Cortex of kidney (tissue), 1 donor: ENCODE measurements at places on chromosomes 3 and 15.
A peak's percentile ranks its signal among the peaks of the same experiment; 100 is the strongest.

GRCh38 chr15:68431792-68432401, at the start of gene ITGA11:
Gene ITGA11, minus strand, starts transcription at chr15:68432163. Its CDS starts 97 bp downstream, at chr15:68432066.
- no peak for DNase-seq

GRCh38 chr3:58973796-58974195, 76.0 kb downstream of the CFAP20DC start:
- no peak for DNase-seq

DNA sequence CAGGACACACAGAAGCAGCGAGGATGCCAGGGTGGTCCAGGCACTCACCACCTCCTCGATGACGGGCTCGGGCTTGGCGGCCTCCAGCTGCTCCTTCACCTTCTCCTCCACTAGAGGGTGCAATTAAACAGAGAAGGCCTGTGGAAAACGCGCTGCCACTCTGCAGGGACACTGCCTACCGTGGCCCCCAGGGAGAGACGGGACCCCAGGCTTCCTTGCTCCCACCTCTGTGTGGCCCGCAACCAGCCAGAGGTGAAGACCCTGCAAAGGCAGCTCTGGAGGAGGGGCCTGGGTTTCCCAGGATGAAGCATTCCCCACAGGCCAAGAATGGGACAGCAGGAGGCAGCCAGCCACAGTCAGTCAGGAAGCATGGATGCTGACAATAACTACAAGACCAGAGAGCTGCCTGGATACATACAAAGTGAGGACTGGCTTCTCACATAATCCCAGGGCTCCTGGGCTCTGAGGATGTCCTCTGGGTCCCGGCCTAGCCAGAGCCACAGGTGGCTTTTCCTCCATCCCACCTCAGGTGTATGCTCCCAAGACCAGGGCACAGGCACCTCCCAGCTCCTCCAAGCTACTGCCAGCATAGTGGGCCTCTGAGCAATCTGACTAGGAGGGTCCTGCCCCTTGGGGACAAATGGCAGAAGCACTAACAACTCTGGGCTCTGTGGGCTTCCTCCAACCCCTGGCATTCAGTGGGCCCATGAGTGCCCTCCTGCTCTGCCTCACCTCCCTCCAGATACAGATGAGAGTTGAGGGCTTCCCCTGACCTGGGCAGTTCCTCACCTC, 46.2 kb downstream of the PTH1R start:
- DNase-seq: no peak

DNA sequence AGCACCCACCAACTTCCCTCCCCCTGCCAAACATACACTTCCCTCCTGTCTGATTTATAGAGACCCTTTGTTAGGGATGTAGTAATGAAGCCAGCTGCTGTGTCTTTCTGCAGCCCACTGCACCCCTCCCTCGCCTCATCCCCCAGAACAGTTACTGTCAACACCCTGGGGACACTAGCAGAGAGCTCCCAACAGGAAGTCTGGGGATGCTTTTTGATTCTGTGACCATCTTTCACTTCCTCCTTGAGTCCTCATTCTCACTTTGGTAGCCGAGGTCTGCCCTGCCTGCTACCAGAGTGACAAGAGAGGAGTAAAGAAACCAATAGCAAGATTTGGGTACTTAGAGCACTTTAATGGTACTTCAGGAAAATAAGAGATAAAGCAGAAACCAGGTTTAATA, 201.6 kb downstream of the SATB1 start:
- DNase-seq: no peak

- peak; percentile 68 for DNase-seq
Measured at GRCh38 chr3:23945913-23946687, 1.0 kb downstream of the NR1D2 start.

GRCh38 chr3:107067421-107067820, 309.8 kb upstream of the CCDC54 start:
- no peak for DNase-seq

- no peak for DNase-seq
Measured at GRCh38 chr15:101086394-101087171, 165.3 kb downstream of the CHSY1 start.

GRCh38 chr15:76871930-76872329, 33.2 kb downstream of the SCAPER start:
- DNase-seq: no peak

DNA sequence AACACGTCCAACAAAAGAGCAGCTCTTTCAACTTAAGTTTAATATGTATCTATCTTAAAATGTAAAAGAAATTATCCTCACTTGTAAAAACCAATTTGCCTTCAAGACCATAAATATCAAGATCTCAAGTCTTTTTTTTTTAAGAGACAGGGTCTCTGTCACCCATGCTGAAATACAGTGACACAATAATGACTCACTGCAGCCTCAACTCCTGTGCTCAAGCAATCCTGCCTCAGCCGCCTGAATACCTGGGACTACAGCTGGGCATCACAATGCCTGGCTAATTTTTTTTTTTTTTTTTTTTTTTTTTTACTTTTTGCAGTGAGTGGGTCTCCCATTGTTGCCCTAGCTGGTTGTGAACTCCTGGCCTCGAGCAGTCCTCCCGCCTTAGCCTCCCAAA, 26.0 kb downstream of the ACAP2 start:
- no peak for DNase-seq

DNA sequence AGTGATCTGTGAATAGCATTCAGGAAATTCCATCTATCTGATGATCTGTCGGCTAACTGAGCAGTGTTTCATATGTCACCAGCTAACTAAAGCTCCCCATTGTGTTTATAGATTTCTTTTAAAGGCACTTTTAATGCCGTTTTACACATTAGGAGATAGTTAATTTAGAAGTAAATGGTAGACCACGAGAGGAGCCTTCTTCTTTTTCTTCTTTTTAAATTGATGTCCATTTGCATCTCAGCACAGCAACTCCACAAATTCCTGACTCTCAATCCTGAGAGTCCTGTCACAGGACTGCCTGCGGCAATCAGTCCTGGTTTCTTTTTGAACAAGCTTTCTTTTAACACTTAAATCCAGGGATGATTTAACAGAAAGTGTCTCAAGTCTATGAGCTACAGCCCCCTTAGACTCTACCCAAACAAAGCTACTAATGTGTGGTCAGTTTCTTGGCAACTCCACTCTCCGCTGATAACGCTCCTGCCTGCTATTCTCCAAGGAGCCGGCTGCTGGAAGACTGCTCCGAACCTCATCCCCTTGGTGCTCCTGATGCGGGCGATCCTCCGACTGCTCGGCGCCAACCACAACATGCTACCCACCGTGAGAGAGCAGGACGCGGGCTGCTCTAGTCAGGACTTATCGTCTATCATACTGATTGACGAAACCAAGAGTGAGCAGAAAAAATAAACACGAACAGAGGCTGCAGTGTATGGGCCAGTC, 421.4 kb downstream of the MECOM start:
- no peak for DNase-seq

DNA sequence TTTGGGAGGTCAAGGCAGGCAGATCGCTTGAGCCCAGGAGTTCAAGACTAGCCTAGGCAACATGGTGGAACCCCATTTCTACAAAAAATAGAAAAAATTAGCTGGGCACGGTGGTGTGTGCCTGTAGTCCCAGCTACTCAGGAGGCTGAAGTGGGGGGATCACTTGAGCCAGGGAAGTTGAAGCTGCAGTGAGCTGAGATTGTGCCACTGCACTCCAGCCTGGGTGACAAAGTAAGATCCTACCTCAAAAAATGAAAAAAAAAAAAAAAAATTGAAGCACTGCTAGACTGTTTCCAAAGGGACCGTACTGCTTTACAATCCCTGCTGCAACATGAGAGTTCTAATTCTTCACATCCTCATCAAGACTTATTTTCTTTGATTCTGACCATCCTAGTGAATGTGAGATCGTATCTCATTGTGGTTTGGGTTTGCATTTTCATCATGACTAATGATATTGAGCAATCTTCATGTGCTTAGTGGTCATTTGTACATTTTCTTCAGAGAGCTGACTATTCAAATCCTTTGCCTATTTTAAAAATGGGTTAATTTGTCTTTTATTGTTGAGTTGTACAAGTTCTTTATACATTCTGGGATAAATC, 10.8 kb downstream of the CMTM8 start:
- DNase-seq: no peak

DNA sequence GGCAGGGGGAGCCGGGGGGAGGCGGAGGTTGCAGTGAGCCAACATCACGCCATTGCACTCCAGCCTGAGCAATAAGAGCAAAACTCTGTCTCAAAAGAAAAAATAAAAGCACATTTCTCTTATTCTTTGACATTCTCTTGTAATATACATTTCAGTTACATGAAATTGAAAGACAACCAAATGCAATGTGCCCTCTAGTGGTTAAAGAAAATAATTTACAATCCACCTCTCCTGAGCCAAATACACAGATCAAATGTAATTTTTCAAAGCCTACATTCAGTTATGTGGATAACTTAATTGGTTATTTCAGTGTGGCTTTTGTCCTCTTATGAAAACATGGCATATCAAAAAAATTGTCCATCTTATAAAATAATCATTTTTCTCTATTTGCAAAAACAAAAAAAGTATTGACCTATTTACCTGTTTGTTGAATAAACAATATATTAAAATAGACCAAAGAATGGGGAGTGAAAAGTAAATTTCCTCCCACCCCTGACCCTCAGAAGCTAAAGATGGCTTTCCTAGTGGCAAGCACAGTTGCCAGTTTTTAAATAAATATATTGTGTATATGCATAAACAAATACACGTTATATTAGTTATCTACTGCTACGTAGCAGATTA, 14.2 kb upstream of the U2SURP start:
- DNase-seq: no peak

- DNase-seq: no peak
Measured at GRCh38 chr3:25843332-25843731, 53.4 kb downstream of the OXSM start.

DNA sequence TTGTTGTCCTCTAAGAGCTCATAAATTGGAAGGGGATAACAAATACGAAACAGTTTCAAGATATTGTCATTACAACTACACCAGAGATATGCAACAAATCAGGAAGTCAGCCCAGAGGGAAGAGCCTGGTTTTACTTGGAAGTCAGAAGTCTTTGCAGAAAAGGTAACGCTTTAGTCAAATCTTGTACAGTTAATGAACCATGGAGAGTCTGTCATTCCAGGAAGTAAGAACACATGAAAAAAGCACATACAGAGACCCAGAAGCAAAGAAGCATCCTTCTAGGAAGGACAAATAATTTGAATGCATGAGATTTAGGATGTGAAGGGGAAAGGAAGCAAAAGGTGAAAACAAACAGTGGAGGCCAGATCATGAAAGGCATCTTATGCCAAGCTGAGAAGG, 19.6 kb downstream of the DYNC1LI1 start:
- no peak for DNase-seq

- no peak for DNase-seq
Measured at GRCh38 chr3:128278130-128278529, 124.8 kb downstream of the EEFSEC start.

DNA sequence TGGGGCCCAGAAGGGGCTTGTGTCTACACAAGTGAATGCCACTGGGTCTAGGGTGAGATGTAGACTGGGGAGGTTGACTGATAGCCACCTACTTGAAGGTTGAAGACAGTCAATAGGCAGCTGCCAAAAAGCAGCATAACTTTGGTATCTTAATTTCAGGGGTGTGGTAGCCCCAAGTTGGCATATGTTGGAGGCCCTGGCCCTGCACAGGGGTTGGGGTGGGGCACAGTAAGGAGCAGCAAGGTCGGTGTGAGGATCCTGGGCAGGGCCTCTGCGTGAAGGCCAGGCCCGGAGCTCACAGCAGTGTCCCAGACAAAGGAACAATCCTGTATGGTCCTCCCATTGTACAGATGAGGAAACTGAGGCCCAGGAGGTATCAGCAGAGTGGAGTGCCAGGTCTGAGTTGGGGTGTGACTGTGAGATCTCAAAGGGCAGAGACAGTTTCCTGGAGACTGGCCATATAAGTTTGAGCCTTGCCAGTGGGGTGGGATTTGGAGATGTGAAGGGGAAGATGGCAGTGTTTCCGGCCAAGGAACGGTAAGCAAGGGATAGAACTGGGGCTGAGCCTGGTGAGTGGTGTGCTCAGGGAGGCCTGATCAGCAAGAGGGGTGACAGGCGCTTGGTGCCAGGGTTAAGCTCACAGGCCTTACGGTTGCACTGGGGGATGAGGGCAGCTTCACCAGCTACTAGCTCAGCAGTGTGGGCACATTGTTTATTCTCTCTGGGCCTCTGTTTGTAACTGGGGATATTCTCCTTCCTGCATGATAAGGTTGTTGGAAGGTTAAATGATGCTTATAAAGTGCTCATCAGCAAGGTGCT, 1.7 kb downstream of the KLHL40 start:
- DNase-seq: no peak

DNA sequence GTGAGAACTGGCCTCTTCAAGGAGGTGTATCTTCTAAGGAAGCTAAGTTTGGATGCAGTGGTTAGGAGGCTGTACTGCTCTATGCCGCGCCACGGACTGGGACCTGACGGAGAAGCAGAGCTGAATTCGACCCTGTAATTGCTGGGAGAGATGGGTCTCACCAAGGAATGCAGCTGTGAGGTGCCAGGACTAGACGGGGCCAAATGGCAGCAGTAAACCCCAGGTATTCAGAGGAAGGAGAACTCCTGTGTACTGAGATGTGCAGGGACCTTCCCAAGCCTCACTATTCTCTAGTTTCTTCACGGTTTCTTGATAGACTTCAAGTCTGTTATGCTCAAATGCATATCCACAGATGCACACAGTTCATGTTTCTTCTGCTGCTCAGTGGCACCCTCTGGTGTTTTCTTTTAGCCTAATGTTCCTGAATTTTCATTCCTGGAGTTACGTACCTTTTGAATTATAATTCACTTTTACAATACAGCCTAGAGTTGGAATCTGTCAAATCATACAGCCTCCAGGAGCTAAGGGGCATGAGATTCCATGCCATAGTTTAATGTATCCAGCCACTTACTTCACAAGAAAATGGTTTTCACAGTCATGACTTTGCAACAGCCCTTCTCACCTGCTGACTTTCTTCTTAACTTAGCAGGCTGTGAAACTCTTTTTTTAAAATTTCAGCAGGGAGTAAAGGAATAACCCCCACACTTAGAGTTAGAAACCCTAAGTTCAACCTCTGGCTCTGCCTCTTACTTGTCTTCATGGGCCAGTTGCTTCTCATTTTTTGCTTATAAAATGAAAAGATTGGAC, 61.8 kb downstream of the GLDN start:
- DNase-seq: no peak

- no peak for DNase-seq
Measured at GRCh38 chr3:64352639-64352992, 127.3 kb upstream of the PRICKLE2 start.

GRCh38 chr3:100516838-100517237, 24.4 kb downstream of the TMEM45A start:
- DNase-seq: no peak

DNA sequence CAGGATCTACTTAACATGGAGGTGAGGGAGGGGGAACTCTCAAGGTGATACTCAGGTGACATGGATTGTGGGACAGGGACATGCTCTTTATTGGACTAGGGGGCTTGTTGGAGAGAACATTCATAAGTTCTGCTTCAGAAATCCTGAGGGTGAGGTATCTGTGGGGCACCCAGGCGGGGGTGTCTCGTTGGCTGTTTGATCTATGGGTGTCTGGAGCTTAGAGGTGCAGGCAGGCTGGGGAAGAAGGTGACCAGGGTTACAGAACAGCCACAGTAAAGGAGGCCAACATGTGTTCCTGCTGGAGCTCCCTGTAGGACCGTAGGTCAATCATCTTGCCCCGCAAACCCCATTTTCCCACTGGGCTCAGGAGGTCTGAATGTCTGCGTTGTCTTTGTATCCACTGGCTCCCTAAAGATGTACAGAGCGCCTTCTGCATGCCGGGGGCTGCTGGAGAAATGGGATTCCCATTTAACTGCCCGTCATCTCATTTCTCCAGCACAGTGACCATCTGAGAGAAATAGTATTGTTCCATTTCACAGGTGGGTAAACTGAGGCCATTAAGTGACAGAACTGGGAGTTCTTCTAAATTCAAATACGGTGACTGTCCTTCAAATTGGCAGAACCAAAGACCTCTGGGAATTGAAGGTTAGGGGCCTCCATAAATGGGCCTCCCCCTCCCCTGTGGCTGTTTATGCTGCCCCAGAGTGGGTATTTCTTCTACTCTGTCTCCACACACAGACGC, 40.3 kb upstream of the TSEN2 start:
- DNase-seq: no peak
